Renal pelvis (tissue), 12 donors: ENCODE measurements at places on chromosomes 12 and 14.

GRCh38 chr12:102993537-102993936 is 36.1 kb downstream of the ASCL1 start:
- DNase-seq: no peak

DNA sequence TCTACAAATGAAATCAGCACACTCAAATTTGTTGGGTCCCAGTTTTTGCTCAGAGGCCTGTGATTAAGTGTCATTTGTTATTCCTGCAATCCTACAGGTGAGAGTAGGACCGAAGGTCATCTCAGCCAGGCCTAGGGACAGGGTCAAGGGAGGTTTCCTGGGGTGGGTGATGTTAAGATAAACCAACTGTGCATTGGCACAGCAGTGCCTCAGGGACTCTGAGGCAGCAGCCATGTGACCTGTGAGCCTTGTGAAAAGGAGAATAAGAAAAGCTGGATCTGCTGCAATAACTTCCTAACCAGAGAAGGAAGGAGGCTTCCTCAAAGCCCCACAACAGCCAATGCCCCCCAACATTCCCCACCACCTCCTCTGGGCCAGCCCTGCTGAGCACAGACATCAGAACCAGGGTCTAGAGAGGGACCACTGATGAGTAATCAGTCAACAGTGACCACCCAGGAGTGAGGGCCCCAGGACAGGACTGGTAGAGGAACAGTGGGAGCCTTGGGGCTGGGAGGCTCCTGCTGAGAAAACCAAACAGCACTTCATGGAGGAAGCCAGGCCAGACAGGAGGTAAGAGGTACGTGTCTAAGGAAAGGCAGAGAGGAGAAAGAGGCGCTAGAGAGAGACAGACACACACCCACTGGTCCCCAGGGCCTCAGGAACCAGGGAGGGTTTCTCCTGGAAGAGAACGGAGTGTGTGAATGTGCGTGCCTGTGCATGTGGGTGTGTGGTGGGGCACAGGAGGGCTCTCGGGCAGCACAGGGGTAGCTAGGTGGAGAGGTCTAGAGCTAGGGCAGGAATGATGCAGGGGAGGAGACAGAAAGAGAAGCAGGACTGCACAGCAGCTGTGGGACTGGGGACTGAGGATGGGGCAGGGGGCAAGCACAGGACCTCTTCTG is 82.4 kb downstream of the ITPK1 start:
- DNase-seq: no peak

GRCh38 chr14:35911097-35911496 is 85.0 kb downstream of the BRMS1L start:
- DNase-seq: no peak

DNA sequence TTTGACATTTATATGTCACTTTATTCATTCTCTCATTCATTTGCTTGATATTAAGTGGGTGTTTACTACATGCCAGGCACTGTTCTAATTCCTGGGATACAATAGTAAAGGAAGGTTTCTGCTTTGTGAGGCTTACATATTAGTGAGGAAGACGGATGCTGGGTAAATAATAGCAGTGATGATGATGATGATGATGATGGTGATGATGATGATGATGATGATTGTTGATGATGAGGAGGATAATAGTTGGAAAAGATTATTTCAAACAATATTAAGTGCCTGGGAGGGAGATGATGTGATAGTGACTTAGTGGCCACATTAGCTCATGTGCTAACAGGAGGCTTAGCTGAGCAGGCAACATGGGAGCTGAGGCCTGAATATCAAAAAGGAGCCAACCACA is 19.3 kb upstream of the TMEM233 start:
- DNase-seq: no peak

- DNase-seq: no peak
Observed at GRCh38 chr12:5521456-5522325, 89.8 kb downstream of the NTF3 start.

- no peak for DNase-seq
Observed at GRCh38 chr14:50002926-50003212, 110.0 kb downstream of the ARF6 start.

DNA sequence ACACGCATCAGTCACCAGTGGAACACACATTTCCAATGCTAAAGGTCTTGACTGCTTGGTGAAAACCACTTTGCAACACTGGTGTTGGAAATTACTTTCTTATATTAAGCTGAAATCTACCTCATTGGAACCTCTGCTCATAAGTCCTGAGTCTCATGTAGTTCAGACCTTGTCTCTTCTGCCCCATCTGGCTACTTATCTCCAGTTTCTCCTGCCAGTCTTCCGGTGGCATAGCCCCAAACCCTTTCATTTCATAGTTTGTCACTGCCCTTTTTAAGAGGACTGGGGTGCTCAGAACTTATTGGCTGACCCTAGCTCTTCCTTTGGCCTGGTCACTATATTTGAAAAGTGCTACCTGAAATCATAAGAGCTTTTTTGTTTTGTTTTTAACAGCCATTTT is 43.7 kb downstream of the HELB start:
- DNase-seq: no peak

- peak; percentile 7 for DNase-seq
Observed at GRCh38 chr12:124994437-124994975, 1.1 kb downstream of the BRI3BP start.

- DNase-seq: no peak
Observed at GRCh38 chr14:100341301-100342031, 18.3 kb downstream of the SLC25A47 start.

DNA sequence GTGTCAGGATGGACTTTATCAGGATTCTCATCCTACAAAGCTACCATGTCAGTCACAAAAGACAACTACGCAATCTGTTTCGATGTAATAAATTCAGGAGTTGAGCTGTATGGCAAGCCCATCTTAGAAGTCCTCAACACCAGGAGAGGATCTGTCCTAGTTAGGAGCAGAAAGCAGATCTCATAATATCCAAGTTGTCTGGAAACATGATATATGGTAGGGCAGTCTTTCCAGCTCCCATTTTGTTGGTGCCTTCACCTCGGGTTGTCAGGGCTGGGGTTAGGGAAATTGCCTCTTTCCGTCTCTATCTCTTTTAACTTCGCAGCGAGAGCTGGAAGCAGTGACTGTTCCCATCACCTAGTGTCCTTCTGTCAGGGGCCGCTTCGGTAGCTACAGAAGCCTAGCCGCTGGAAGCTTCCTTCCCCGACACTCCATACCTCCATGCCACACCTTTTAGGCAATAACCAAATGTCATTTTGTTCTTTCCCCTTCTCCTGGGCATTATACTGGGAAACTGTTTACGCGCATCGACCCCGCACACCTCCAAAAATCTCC is 1.4 kb downstream of the NIN start:
- DNase-seq: no peak
